LHCN-M2 (cell line): ENCODE measurements at places on chromosomes 5 and 9. TPM values are rescaled to one million over a fixed set of nuclear protein-coding genes. Genes with fewer than 3 reads are reported as not detected.
A peak's percentile ranks its signal among the peaks of the same experiment; 100 is the strongest.

DNA sequence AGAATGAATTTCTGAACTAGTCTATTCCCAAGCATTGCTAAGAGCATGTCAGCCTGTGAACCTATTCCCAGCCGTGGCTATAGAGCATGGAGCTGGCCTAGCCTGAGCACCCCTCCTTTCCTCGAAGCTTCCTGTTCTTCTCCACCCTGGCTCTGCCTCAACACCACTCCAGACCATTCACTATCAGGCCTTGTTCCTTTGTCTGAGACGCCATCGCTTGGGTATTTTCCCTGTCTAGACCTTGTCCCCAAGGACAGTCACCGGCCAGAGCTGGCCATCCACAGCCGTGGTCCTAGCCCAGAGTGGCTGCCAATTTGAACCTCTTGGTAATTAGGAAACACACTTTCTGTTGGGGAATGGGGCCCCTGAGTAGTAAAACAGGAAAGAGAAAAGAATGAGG is 105.8 kb downstream of the LIFR start:
- no peak for DNase-seq

GRCh38 chr9:118829334-118829733 is 539.9 kb downstream of the BRINP1 start:
- peak; percentile 31 for DNase-seq

DNA sequence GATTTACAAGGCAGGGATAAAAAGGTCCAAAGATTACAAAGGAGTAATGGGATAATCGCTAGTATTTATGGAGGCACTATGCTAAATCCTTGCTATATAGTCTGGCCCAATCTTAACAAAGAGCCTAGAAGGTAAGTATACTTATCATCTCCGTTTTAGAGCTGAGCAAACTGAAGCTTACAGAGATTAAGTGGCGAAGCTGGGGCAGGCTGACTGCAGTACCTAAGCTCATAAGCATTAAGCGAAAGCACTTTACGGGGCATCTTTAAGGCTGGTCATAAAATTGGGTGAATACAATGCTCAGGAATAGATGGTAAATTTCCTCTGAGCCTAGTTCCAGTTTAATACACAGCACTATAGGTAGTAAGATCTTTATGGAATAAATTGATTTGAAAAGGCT is 30.0 kb upstream of the ZNF366 start:
- no peak for DNase-seq

DNA sequence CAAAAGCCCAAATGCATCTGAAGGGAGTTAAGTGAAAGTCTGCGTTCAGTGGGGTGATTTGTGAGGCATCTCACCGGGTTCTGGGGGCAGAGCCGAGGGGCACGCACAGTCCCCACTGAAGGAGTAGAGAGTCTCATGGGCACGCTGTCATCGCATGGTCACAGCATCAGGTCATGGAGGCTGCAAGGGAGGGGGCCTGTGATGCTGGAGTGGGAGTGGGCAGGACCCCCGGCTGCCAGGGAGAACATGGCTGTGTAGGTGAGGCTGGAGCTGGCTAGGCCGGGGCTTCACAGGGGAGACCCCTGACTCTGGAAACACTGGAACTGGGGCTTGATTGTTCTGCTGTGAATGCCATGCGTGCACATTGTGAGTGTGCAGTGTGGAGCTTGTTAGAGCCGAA is 360.5 kb downstream of the IRX2 start:
- DNase-seq, result no peak

DNA sequence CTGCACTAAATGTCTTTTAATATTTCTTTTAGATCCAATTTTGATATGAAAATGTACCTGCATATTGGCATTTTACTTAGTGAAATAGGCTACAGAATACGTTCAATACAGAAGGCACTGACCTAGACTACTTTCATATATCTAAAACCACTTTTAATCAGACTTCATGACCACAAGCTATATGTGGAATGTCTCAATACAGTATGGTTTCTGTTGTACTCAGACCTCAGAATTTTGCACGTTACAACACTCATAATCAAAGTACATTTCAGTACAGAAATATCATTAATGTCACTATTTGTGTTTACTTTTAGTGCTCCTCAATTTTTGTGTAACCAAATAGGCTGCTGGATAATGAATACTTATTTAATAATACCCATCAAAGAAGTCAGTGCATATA is 74.8 kb downstream of the MEF2C start:
- no peak for DNase-seq

DNA sequence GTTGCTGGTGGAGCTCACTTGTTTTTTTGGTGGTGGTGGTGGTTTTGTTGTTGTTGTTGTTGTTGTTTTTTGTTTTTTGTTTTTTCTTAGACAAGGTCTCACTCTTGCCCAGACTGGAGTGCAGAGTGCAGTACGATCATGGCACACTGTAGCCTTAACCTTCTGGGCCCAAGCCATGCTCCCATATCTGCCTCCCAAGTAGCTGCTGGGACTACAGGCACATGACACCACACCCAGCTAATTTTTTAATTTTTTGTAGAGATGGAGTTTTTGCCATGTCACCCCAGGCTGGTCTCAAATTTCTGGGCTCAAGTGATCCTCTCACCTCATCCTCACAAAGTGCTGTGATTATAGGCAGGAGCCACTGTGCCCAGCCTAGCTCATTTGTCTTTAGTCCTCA is 53.5 kb downstream of the NUP214 start:
- DNase-seq, result no peak

DNA sequence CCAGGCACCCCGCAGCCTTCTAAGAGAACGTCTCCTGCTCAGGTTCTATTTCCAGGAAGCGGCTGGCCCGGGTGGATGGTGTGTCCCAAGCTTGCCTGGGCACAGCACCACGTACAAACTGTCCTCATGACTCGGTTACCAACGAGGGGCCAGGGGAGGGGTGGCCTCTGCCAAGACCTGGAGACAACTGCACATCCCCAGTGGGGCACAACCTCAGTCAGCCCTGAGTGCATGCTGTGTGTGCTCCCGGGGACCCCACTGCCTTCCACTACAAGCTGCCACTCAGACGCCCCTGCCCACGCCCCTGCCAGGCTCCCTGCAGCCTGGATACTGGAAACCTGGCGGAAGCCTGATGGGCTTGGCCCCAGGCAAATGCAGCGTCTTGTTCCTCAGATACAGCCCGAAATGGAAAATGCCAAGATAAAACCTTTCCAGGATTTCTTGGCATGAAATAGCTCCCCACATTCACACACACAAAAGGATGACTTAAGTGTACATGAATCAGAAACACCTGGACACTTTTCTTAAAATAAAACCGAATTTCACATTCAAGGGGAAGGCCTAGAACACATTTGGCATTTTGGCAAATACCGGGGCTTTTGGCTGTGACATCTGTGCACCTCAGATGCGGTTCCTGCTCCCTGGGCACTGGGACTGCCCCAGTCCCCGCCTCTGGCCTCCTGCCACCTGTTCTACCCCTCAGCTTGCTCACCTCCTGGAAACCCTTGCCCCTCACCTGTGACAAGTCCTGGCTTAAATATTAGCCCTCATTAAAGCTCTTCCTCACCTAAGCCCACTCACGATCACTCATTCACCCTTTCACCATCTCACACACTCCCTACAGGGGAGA is 62.5 kb downstream of the COL23A1 start:
- no peak for DNase-seq

GRCh38 chr5:155983954-155984353 is 343.0 kb upstream of the SGCD start:
- no peak for DNase-seq

- no peak for DNase-seq
These were observed 106.4 kb upstream of the IRX2 start for GRCh38 chr5:2857837-2858236.

The SPAAR gene
- 0.17 and 0.38 TPM in 2 replicates for total RNA-seq
